ENCODE measurements at places on chromosomes 7 and 10.

DNA sequence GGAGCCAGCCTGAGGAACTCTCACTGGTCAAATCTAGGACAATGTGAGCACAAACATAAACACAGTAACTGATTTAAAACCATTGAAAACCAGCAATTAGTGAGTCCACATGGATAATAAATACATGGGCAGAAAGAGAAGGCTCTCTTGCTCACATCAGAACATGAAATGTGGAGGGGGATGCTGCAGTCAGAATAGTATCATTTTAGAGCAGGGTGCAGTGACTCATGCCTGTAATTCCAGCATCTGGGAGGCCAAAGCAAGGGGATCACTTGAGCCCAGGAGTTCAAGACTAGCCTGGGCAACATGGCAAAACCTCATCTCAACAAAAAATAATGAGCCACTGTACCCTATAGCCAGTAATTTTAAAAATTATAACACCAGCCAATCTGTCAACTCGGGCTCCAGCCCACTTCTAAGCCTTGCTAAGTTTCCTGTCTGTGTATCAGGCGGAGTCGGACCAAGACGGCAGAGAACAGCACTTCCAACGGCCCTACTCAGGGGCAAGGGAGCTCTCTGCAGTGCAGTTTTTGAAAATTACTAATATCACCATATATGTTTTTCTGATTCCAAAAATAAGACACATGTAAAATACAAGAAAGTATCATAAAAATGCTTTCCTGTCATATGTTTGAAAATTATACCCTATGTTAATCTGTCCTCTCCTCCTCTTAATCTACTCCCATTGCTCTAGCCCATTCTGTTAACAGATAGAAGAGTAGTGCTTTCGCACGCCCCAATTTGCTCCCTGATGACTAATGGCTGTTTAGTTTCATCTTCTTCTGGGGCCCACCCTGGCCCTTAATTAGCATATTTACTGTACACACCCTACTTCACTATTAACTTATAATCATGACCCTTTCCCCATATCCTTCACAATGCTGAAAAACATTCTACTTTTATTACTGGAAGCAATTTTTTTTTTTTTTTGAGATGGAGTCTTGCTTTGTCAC lies 17.1 kb downstream of the URGCP start:
- no peak for DNase-seq

DNA sequence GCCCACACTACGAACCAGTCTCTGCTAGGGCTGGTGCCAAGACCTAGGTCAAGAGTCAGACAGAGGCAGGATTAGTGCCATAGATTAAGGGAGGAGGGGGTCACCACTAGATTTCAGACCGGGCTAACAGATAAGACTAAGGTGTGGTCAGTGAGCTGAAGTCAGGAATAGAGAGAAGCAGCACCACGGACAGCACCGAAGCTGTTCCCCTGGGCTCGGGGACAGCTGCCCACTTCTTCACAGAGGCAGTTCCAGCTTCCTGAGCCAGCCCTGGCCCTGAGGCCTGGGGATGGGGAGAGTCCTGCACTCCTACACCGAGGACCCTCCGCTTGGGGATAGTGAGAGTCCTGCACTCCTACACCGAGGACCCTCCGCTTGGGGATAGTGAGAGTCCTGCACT lies 11.2 kb upstream of the JAKMIP3 start:
- DNase-seq = no peak

DNA sequence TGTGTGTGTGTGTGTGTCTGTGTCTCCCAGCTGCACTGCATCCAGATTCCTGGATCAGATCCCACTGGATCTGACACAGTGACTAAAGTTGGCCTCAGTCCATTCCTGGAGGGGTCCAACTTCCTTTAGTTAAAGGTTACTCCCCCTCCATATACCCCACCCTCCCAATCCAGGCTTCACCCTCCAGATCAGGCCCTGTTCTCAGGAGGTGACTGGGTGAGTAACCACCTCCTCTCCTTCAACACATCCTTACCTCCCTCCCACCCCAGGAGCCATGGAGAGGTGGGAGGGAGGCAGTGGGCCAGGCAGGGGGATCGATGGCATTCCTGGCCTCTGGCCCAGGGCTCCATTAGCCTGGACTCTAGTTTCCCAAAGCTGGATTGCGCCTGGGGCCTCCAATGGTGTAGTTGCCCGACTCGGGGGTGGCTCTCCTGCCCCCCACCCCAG lies 11.3 kb downstream of the KCNIP2 start:
- DNase-seq = no peak

DNA sequence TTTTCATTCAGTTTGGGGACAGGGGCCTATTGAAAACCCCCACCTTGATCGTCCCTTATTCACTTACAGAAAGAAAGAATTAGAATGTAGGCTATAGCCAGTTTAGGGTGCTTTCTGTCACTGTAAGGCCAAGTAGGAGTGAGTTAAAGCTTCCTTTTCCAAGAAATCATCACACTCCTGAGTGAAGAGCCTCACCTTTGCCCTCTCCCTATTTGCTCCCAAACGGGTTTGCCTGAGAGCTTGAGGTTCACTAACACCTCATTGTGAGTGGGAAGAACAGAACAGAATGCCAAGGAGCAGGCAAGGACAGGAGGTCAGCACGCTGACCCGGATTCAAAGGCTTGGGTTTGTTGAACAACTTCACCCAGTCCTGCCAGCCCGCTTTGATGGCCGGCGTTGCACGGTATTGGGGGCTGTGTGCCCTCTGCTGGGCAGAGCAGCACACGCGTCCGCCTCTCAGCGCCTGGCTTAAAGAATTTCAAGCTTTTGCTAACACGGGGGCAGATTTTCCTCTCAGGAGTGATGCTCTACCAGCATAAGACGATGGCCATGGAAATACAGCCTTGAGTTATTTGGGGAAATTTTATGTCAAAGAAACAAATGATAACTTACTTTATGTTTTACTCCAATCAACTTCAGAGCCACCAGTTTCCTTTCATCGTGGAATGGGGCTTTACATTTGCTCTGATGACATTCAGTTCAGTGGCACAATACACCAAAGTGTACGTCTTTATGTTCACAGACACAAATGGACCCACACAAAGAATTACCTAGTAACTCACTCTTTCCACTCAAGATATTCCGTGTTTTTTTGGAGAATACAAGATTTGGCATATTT lies 470.0 kb downstream of the SUGCT start:
- peak; percentile 38 for DNase-seq

- DNase-seq = no peak
Observed at GRCh38 chr10:97822261-97822687, 27.4 kb upstream of the GOLGA7B start.

- no peak for DNase-seq
Observed at GRCh38 chr7:81767926-81768325, 1.9 kb downstream of the HGF start.

- DNase-seq = no peak
Observed at GRCh38 chr10:72379062-72379461, 24.3 kb upstream of the DNAJB12 start.

- no peak for DNase-seq
Observed at GRCh38 chr10:73782749-73783085, 869 bp downstream of the CHCHD1 start.

DNA sequence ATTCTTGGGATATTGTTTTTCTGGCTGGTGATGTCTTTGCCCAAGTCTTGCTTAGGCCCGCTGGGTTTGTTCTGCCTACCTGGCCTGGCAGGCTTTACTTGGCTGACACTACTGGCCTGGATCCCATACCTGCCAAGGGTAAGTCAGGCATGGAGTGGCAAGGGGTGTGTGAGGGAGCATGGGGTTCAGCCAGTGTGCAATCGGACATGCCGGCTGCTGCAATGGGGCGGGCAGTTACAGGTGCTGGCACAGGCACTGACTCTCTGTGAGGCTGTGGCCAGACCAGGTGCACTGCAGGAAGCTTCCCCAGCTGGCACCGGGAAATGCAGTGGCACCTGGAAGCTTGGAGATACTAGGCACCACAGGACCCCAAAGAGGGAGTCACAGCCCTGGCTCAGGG lies 168.4 kb downstream of the PON1 start:
- no peak for DNase-seq

- no peak for DNase-seq
Observed at GRCh38 chr10:27717861-27718260, 27.8 kb downstream of the MKX start.

DNA sequence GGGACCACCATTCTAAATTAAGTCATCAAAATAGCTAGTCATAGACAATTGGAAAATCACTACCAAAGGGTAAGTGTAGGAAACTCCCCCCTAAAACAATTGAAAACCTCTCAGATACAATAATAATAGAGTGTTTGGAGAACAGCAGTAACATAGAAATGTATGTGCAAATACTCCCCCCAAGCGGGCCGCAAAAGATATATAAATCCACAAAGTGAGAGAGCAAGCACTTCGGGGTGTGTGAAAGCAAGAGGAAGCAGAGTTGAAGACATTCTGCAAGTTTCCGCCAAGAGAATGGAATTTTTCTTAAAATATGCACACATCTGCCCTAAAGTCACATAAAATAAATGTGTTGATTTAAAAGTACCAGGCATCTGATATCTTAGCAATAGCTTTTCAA lies 33.3 kb downstream of the CHCHD3 start:
- no peak for DNase-seq

DNA sequence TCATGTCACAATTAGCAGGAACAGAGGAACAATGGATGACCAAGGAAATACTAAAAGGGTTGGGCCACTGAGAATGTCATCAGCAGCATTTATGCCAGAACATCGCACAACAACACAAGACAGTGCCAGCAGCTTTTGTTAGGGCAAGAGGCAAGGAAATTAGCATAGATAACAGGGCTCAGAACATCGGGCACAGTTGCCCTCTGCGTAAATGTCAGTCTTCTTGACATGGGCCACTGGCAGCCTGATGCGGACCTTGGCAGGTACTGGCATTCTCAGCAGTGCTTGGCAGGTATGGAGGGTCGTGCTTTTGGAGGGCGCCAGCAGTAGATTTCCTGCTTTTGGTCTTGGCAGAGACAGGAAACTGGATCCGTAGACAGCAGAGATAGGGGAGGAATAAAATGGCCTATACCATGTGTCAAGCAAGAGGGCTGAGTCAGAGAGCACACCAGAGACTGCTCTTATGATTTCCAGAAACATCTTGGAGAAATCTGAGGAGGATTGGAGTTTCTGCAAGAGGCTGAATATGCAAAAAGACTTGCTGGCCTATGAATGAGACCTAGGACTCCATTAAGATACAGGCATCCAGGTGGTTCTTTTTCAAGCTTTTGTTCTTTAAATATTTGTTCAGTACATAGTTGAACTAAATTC lies 371.5 kb upstream of the MTPN start:
- DNase-seq = no peak

GRCh38 chr7:156448918-156449317 lies 191.7 kb upstream of the RNF32 start:
- DNase-seq = no peak

DNA sequence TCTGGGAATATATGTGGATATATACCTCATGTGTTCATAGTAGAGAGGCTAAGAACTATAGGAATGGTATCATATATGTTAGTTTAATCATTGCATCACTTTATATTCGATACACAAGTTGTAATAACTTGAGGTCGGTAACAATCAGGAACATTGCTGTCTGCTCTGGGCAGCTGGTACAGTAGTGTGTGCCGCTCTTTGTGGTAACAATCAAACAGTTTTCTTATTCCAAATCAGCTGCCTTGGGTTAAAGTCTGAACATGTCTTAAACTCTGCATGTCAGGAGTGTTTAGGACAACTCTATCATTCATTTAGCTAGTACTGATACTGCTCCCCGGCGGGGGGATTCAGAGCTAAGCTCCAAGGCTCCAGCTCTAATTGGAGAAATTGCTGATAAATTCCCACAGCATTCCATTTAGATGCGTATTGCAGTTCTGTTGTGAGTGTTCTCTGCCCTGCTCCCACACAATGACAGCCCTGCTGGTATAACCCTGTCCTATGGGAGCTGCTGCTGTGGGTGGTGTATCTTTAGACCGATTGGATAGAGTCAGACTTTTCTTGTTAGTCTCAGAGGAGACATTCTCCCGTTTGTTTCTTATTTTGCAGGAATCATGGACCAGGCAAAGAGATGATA lies 707.5 kb upstream of the FZD8 start:
- DNase-seq = no peak

DNA sequence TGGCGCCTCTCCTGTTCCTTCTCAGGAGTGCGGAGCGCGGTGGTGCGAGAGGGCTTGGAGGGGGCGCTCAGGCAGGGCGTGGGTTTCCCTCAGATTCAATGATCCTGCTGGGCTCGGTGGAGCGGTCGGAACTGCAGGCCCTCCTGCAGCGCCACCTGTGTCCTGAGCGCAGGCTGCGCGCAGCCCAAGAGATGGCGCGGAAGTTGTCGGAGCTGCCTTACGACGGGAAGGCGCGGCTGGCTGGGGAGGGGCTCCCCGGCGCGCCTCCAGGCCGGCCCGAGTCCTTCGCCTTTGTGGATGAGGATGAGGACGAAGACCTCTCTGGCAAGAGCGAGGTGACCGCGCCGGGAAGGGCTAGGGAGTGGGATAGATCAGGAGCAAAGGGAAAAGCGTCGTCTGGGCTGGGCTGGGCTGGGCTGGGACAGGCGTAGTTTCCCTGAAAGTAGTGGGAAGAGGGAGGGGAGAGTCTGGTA lies 17.0 kb downstream of the FAM131B start:
- no peak for DNase-seq

- DNase-seq = peak; percentile 91
Observed at GRCh38 chr10:133394064-133394663, at the start of gene MTG1. Gene MTG1, plus strand, starts transcription at chr10:133394157. Its CDS starts 64 bp downstream, at chr10:133394221.

GRCh38 chr7:157396316-157397035 lies 59.7 kb downstream of the DNAJB6 start:
- DNase-seq = no peak

DNA sequence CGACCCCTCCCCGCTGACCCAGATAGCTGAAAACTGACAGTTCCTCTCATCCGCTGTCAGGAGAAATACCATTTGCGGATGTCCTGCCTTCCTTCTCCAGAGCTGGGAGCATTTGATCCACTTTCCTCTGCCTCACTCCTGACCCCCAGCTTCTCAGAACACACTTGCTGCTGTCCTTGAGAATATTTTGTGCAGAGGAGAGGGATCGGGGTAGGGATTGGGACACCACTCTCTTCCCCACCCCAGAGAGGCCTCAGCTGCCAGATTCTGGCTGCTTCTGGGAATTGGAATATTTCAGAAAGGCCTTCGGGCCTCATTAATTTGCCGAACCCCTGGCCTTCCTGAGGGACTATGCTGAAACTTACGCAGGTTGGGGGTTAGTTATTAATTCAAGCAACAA lies 97.0 kb downstream of the C10orf105 start:
- no peak for DNase-seq

DNA sequence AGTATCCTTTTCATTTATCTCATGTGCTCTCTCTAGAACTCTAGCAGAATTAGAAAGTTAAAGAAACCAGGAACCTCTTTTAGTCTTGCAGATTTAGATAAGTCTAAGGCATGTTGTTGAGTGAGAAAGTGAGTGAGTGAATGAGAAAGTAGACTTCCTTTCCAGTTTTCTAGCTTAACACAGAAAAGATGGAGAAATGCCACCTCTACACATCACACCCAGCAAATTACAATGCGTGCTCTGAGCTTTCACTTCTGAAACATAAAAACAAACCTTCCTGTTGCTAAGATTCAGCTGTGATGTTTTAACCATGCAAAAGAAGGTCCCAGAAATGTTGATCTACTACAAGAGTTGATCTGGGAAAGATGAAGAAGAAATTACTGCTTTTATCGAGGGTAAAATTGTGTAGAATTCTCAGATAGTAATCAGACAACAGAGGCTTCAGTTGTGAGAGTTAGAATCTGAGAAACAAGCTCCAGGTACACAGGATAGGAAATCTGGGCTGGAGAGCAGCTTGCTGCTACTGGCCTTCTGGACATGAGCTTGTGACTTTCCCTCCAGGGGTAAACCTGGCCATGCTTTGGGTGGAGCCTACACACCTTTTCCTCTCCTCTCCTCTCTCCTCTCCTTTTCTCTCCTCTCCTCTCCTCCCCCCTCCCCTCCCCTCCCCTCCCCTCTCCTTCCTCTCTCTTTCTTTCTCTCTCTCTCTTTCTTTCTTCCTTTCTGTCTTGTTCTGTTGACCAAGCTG lies 4.6 kb downstream of the CYP3A5 start:
- DNase-seq = no peak

- no peak for DNase-seq
Observed at GRCh38 chr10:30702860-30703259, 73.3 kb upstream of the LYZL2 start.
